ENCODE measurements at places on chromosomes 7 and 10. TPM values are rescaled to one million over a fixed set of nuclear protein-coding genes. Genes with fewer than 3 reads are reported as not detected.

TRIM50 gene
- 0.14 TPM for polyA plus RNA-seq

PAX2 gene
- not detected for polyA plus RNA-seq

OSBPL3 gene
- 1.9 TPM for polyA plus RNA-seq

POLR3A gene
- polyA plus RNA-seq = 5.8 TPM

HMX2 gene
- polyA plus RNA-seq = not detected

HK1 gene
- 130 TPM for polyA plus RNA-seq

PON3 gene
- polyA plus RNA-seq = 3.7 TPM

MMD2 gene
- polyA plus RNA-seq = not detected

TLX1 gene
- polyA plus RNA-seq = not detected

NUTM2A gene
- polyA plus RNA-seq = 1.9 TPM

MAP3K8 gene
- 19.6 TPM for polyA plus RNA-seq

SLK gene
- polyA plus RNA-seq = 32.7 TPM

AS3MT gene
- 3.9 TPM for polyA plus RNA-seq

ST8SIA6 gene
- polyA plus RNA-seq = 0.79 TPM

CYP26C1 gene
- polyA plus RNA-seq = not detected

MKI67 gene
- 0.42 TPM for polyA plus RNA-seq

CYTH3 gene
- 23.5 TPM for polyA plus RNA-seq

IKZF1 gene
- polyA plus RNA-seq = 3.5 TPM

HOXA13 gene
- polyA plus RNA-seq = 24.4 TPM

SEMA3D gene
- 3.8 TPM for polyA plus RNA-seq

ADCY1 gene
- 1.2 TPM for polyA plus RNA-seq

INMT gene
- polyA plus RNA-seq = 12.8 TPM

ASB10 gene
- polyA plus RNA-seq = not detected

ADIRF gene
- 404 TPM for polyA plus RNA-seq

GCK gene
- 2.1 TPM for polyA plus RNA-seq

CALHM2 gene
- 68.5 TPM for polyA plus RNA-seq

ANKIB1 gene
- 15.2 TPM for polyA plus RNA-seq

TBXAS1 gene
- 12.2 TPM for polyA plus RNA-seq

DLX6 gene
- 0.09 TPM for polyA plus RNA-seq

ARHGEF35 gene
- polyA plus RNA-seq = 2.9 TPM

COBL gene
- polyA plus RNA-seq = 1.6 TPM

TEX36 gene
- polyA plus RNA-seq = not detected

LRRTM3 gene
- 0.30 TPM for polyA plus RNA-seq

PYROXD2 gene
- 8.9 TPM for polyA plus RNA-seq

HECW1 gene
- polyA plus RNA-seq = 1.2 TPM

FGL2 gene
- polyA plus RNA-seq = 106 TPM

AKR1D1 gene
- polyA plus RNA-seq = not detected

CUL2 gene
- 19.0 TPM for polyA plus RNA-seq

CPVL gene
- 16.7 TPM for polyA plus RNA-seq

CYP2C18 gene
- polyA plus RNA-seq = 0.04 TPM

C7orf33 gene
- not detected for polyA plus RNA-seq

SLC18A3 gene
- polyA plus RNA-seq = 0.70 TPM

FKBP6 gene
- polyA plus RNA-seq = not detected

PGAM2 gene
- polyA plus RNA-seq = 0.71 TPM

LIMK1 gene
- polyA plus RNA-seq = 14.7 TPM

FGFR2 gene
- 28.8 TPM for polyA plus RNA-seq

MAT1A gene
- 0.37 TPM for polyA plus RNA-seq

ZNF239 gene
- 5.3 TPM for polyA plus RNA-seq

SEMA3A gene
- 12.9 TPM for polyA plus RNA-seq

ADAM8 gene
- polyA plus RNA-seq = 5.7 TPM

All from urinary bladder (tissue), 4 donors.